ENCODE measurements at places on chromosomes 6 and 20.

- DNase-seq = no peak
- H3K27me3 ChIP-seq = no peaks in the 10 kb centered on the region
- no peak overlapping the region for H3K27ac ChIP-seq
- no peak overlapping the region for H3K4me3 ChIP-seq
- no peaks in the 10 kb centered on the region for H3K4me1 ChIP-seq
These were observed 72.3 kb downstream of the MACROD2 start for GRCh38 chr20:14067603-14068002.

- H3K27ac ChIP-seq = no peak overlapping the region
- no peaks in the 10 kb centered on the region for H3K27me3 ChIP-seq
- no peak overlapping the region for H3K4me3 ChIP-seq
These were observed 189.3 kb downstream of the PREX1 start for GRCh38 chr20:48638546-48638945.

DNA sequence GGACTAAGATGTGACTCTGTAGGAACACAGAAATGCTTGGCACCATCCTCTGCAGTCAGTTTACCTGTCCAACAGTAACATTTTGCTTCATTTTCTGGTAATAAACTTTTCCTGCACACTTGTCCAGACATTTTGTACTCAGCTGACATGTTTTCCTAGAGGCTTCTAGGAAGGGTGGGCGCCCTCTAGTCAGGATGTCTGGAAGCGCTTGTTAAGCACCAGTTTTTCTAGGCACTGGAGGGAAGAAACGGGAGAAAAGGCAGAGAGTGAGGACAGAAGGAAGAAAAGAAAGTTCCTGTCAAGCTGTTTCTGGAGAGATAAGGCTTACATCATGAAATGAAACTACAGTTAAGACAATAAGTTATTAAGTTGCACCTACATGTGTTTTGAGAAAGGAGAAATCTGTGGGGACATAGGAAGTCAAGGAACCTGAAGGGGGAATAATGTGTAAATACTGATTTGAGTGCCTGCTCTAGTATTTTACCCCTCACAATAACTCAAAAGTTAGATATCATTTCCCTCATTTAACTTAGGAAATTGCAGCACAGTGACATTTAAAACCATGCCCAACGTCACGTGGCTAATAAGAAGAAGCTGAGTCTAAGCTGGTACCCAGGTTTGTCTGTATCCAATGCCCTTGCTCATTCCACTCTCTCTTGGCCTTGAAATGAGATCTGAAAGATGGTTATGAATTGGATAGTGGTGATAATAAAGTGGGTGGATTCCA is 42.7 kb upstream of the TNFRSF21 start:
- H3K36me3 ChIP-seq = no peaks in the 10 kb centered on the region
- no peaks in the 10 kb centered on the region for H3K27me3 ChIP-seq
- no peak for DNase-seq
- no peak overlapping the region for H3K4me3 ChIP-seq
- H3K4me1 ChIP-seq = no peaks in the 10 kb centered on the region
- no peak overlapping the region for H3K27ac ChIP-seq

DNA sequence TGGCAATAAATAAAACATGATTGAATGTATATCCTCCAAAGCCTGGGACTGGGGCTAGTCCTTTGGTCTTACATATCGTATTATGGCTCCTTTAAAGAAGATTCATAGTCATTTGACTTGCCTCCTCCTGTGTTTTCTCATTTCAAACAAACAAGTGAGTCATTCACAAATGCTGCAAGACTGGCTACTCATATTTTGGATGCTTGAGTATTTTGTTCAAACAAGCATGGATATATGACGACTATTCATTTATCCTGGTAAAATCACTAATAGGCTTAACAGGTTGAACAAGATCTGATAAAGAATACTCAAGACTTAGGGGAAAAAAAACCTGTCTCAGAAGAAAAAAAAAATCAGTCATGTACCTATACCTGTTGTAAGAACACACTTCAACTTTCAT is 111.1 kb upstream of the CCDC28A start:
- no peaks in the 10 kb centered on the region for H3K36me3 ChIP-seq
- no peak overlapping the region for H3K27ac ChIP-seq
- DNase-seq = no peak
- no peaks in the 10 kb centered on the region for H3K4me1 ChIP-seq
- no peaks in the 10 kb centered on the region for H3K27me3 ChIP-seq

- no peak overlapping the region for H3K4me3 ChIP-seq
- H3K4me1 ChIP-seq = peaks cover 13% of the 10 kb centered on the region
- peak; percentile 58 for DNase-seq
- H3K27ac ChIP-seq = no peak overlapping the region
- H3K36me3 ChIP-seq = peaks cover 51% of the 10 kb centered on the region
These were observed 14.4 kb downstream of the TNFAIP3 start for GRCh38 chr6:137881522-137881886.

DNA sequence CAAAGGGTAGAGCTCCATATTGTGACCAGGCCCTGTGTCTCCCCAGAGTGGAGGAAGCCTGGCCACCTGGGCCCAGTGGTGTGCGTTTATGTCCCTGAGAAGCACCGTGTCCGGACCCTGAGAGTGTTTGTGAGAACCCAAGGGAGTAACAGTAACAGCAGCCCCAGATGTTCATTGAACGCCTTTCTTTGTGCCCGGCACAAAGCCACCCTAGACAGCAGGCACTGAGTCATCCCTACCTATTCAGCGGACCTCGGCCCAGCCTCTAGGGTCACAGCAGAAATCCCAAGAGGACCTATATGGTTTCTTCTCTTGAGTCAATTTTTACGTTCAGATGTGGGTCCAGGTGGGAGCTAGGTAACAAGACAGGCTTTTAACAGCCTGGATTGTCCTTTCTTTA is 24.5 kb downstream of the BCAS4 start:
- no peak overlapping the region for H3K4me3 ChIP-seq
- no peaks in the 10 kb centered on the region for H3K27me3 ChIP-seq
- no peaks in the 10 kb centered on the region for H3K4me1 ChIP-seq
- no peak for DNase-seq

- no peaks in the 10 kb centered on the region for H3K4me1 ChIP-seq
- H3K27ac ChIP-seq = no peak overlapping the region
- DNase-seq = no peak
These were observed 29.5 kb upstream of the IFNGR1 start for GRCh38 chr6:137248702-137249101.
